ENCODE measurements at places on chromosomes 2 and 18.

GRCh38 chr18:11888726-11889125 lies 19.4 kb downstream of the MPPE1 start:
- DNase-seq: no peak

GRCh38 chr2:44804406-44805265 lies 136.9 kb upstream of the SIX3 start:
- DNase-seq: no peak

DNA sequence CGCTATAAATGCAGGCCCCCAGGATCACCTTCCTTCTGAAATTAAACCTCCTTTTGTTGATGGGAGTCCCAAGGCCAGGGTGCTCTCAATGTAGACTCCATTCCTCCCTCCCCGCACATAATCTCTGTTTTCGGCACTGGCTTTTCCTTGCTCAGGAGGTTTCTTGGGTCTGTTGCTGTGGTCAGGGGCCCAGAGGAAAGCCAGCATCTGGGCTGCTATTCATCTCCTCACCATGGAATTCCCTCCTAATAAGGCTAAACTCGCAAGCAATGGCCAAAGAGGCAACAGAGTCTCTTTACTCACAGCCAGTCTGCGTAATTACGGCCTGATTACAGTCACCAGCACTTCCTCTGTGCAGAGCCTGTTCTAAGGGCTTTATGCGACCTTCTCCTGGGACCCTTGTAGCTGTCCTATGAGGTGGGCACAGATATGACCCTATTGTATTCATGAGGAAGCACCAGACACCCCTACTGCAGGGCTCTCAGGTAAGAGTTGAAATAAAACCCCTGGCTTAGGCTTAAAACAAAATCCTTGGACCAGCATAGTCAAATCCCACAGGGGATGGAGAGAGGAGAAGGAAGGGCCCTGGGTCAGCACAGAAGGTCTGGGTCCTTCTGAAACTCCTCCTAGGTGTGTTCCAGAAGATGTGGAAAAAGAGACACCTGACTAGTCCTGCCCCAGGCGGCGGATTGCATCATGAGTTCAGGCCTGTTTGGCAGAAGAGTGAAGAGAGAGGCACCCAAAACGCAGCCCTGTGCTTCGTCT lies 105.0 kb upstream of the SH3BP4 start:
- DNase-seq: no peak

- no peak for DNase-seq
Measured at GRCh38 chr2:150339951-150340350, 147.5 kb downstream of the RND3 start.

DNA sequence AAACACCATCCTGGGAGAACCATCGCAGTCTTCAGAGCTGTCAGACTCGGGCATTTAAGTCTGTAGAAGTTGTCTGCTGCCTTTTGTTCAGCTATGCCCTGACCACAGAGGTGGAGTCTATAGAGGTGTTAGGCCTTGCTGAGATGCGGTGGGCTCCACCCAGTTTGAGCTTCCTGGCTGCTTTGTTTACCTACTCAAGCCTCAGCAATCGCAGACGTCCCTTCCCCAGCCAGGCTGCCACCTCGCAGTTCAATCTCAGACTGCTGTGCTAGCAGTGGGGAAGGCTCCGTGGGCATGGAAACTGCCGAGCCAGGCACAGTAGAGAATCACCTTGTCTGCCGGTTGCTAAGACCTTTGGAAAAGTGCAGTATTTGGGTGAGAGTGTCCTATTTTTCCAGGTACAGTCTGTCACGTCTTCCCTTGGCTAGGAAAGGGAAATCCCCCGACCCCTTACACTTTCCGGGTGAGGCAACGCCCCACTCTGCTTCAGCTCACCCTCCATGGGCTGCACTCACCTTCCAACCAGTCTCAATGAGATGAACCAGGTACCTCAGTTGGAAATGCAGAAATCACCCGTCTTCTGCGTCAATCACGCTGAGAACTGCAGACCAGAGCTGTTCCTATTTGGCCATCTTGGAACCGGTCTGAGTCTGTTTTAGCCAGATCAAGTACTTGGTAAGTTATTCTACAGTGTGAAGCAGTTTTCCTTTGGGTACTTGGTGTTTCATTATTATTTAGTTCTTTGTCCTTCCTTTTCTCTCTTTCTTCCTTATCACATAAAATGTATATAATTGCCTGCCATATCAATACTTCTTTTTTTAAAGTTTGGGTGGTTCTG lies 71.5 kb downstream of the CDC42EP3 start:
- no peak for DNase-seq

DNA sequence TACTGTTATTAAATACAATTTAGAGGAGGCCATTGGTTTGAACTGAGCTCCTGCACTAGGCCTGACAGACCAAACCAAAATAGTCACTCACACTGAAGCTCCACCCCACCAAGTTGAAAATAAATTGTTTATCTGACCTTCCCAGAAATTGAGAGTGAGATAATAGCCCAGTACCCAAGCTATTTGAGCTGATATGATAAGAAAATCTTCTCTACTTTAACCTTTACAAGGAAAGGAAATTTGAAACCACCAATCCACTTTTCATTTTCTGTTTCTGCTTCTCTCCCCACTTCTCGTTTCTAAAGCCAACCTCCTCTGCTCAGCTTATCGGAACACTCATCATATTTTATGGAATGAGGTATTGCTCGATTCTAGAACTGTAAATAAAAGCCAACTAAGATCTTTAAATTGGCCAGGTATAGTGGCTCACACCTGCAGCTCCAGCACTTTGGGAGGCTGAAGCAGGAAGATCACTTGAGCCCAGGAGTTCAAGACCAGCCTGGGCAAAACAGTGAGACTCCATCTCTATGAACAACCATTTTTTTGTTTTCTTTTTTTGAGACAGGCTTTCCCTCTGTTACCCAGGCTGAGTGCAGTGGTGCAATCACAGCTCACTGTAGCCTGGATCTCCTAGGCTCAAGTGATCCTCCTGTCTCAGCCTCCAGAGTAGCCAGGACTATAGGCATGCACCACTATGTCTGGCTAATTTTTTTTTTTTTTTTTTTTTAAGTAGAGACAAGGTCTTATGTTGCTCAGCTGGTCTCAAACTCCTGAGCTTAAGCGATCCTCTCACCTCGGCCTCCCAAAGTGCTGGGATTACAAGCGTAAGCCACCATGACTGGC lies 13.3 kb upstream of the GALM start:
- DNase-seq: no peak

DNA sequence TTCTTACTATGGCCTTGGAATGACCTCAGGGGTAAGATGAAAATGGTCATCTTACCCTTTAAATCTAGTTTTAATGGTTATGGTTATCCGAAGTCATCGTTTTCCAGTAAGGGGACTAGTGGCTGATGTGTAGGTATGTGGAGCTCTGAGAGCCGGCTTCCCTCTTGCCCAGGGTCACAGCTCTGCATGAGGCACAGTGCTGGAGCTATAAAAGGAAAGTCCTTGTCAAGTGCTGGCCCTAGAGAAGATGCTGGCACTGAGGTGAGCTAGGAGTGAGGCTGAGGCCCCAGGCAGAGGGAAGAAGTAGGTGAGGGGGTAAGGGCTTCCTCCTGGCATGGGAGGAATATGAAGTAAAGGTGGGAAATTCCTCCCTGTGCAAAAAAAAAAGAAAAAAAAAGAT lies 35.0 kb downstream of the SMARCAL1 start:
- DNase-seq: no peak

- no peak for DNase-seq
Measured at GRCh38 chr2:86518481-86518880, 44.8 kb downstream of the CHMP3 start.

DNA sequence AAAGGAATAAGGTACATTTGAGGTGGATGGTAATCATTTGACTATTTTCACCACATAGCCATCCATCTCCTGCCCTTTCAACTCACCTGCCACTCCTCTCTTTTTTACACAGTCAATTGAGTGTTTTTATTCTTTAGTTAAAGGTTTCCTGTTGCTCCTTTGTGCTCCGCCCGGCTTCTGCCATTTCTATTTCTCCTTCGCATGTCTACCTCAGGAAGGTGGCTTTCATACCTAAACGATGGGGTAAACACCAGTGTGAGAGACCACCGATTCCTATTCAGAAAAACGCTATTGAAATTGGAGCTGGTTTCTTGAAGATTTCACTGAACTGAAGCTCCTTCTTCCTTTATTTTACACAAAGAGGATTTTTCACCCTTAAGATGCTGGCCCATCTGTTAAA lies 1628.0 kb upstream of the PIK3C3 start:
- DNase-seq: no peak

GRCh38 chr2:117557626-117558025 lies 256.9 kb upstream of the DDX18 start:
- no peak for DNase-seq

GRCh38 chr2:204871231-204871953 lies 326.1 kb downstream of the PARD3B start:
- no peak for DNase-seq

GRCh38 chr2:222232372-222232771 lies 66.4 kb downstream of the PAX3 start:
- DNase-seq: no peak

DNA sequence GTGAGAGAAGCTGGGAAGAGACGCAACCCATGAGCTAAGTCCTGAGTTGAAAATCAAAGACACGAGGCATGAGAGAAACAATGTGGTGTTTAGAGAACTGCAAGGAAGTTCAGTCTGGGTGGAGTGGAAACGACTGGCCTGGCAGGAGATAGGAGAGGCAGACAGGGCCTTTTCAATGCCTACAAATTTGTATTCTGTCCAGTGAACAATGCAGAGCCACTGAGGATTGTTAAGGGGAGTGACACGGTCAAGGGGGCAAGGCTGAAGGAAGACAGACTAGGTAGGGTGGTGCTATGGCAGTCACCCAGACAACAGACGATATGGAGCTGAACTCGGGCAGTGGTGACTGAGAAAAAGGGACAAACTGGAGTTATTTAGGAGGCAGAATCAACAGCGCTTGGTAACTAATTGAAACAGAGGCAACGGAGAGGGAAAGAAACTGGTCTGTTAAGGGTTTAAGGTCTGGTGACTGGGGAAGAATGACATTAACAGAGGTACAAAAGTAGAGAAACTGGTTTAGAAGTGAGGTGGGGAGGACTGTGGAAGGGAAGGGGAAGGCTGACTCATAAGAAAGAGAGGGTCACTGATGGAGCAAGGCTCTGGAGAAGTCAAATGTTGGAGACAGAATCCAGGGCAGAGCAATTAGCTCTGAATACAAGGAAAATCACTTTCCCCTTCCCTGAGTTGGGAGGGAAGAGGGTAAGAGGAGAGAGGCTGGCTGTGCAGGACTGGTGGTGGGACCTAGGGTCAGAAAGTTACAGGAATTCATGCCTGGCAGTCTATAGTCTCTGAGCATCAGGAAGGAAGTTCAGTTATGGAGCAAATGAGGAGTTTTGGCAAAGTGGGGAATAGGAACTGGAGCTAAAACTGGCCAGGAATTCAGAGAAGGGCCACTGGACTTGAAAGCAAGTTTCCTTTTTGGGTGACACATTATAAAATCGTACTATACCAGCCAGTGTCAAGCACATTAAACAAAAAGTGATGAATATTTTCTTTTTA lies 63.4 kb upstream of the CHRNA1 start:
- DNase-seq: no peak

- no peak for DNase-seq
Measured at GRCh38 chr2:45394842-45395241, 216.2 kb downstream of the SRBD1 start.

DNA sequence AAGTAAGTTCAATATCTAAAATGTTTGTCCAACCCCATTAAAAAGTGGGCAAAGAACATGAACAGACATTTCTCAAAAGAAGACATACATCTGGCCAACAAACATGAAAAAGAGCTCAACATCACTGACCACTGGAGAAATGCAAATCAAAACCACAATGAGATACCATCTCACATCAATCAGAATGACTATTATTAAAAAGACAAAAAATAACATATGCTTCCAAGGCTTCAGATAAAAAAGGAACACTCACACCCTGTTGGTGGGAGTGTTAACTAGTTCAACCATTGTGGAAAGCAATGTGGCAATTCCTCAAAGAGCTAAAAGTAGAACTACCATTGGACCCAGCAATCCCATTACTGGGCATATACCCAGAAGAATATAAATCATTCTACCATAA lies 931.1 kb downstream of the LRP1B start:
- no peak for DNase-seq

DNA sequence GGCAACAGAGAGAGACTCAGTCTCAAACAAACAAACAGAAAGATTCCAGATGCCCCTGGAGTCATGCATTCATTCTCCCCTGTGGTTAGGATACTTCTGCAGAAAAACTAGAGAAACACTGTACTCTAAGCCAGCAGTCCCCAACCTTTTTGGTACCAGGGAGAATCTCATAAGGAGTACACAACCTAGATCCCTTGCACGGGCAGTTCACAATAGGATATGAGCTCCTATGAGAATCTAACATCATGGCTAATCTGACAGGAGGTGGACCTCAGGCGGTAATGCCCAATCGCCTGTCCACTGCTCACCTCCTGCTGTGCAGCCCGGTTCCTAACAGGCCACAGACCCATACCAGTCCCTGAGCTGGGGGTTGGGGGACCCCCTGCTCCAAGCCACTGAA lies 18.3 kb downstream of the PSME4 start:
- no peak for DNase-seq

DNA sequence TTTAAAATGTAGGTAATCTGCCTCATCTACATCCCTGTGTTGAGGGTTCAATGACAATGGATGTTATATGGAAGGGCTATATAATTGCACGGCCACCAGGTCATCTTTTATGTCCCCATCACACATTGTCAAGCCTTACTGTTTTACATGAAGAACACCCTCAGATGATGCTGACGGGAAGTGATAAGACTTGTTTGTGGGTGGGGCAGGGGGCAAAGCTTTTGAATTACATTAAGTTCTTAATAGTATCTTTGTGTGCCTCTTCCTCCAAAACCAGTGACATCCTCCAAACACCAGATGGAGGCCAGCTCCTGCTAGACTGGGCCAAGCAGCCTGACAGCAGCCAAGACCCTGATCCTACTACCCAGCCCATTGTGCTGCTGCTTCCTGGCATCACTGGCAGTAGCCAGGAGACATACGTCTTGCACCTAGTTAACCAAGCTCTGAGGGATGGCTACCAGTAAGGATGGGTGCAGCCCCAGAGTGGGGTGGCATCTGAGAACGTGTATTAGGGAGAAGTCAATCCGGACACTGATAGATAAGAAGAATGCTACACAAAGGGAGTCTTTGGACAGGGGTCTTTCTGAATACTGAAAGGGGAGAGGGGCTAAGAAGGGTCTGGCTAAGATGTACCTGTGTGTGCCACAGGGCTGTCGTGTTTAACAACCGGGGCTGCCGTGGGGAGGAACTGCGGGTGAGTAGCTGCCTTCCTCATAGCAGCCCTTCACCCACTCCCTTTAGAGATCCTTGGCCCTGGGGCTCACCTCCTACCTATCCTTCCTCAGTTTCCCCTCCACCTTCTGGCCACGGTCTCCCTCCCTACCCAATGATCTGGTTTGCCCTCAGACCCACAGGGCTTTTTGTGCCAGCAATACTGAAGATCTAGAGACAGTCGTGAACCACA lies 5.3 kb downstream of the ABHD1 start:
- no peak for DNase-seq

GRCh38 chr2:193693758-193694157 lies 1499.0 kb upstream of the TMEFF2 start:
- DNase-seq: no peak

Data from iPS DF 19.7 (cell line).